ENCODE measurements at places on chromosomes 6 and 20. TPM values are rescaled to one million over a fixed set of nuclear protein-coding genes. Genes with fewer than 3 reads are reported as not detected.

The BNIP5 gene
- not detected for total RNA-seq

The AVP gene
- not detected for total RNA-seq

The OR2J3 gene
- not detected for total RNA-seq

The TRIM15 gene
- not detected for total RNA-seq

The PNRC1 gene
- total RNA-seq: 32.1 TPM

The SOBP gene
- total RNA-seq: 1.8 TPM

The HUS1B gene
- 0.17 TPM for total RNA-seq

The NKAPL gene
- 1.3 TPM for total RNA-seq

The MAS1 gene
- not detected for total RNA-seq

The SAPCD1 gene
- 5.8 TPM for total RNA-seq

The DEFB124 gene
- not detected for total RNA-seq

The ADGRF1 gene
- not detected for total RNA-seq

The SLC17A9 gene
- total RNA-seq: 21.3 TPM

The VGLL2 gene
- total RNA-seq: not detected

The PM20D2 gene
- 17.0 TPM for total RNA-seq

The LY6G6F gene
- total RNA-seq: not detected

The SUMO4 gene
- not detected for total RNA-seq

The PROKR2 gene
- not detected for total RNA-seq

The TINAG gene
- total RNA-seq: not detected

The NKAIN4 gene
- total RNA-seq: not detected

The TSPYL1 gene
- 53.6 TPM for total RNA-seq

The HLA-DMB gene
- not detected for total RNA-seq
